ENCODE measurements at places on chromosomes 3 and 15.

DNA sequence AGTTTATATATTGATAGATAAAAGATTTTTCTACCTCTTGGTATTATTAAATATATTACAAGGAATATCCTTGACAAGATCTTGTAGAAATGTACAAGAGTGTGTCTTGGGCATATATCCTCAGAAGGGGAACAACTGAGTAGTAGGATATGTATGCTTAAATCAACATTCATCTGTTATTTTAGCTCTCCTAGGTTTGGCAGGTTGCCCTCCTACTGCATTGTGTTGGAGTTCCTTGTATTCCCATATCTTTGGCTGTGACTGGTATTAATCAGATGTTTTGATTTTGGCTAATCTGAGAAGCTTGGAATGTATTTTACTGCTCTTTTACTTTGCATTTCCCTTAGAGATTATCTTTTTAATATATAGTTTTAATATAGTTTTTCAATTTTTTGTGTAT is 4.6 kb downstream of the MYRIP start:
- no peak for DNase-seq

DNA sequence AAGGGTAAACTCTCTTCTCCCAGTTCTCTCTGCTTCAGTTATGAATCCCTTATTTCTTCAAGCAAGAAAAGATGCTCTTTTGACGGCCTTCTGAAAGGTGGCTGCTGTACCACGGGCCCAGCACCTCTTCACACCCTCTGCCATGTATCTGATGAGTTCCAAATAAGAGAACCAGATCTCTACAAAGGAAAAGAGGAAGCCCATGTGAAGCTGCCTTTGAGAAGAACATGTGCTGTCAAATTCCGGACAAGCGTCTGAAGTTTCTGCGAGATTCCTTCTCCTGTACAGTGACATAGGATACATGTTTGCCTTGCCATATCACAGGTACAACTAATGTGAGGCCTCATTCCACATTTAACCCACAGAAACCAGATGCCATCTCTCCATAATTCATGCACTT is 59.2 kb downstream of the SH3BP5 start:
- no peak for DNase-seq

- no peak for DNase-seq
Measured at GRCh38 chr3:96347289-96347688, 467.1 kb upstream of the EPHA6 start.

DNA sequence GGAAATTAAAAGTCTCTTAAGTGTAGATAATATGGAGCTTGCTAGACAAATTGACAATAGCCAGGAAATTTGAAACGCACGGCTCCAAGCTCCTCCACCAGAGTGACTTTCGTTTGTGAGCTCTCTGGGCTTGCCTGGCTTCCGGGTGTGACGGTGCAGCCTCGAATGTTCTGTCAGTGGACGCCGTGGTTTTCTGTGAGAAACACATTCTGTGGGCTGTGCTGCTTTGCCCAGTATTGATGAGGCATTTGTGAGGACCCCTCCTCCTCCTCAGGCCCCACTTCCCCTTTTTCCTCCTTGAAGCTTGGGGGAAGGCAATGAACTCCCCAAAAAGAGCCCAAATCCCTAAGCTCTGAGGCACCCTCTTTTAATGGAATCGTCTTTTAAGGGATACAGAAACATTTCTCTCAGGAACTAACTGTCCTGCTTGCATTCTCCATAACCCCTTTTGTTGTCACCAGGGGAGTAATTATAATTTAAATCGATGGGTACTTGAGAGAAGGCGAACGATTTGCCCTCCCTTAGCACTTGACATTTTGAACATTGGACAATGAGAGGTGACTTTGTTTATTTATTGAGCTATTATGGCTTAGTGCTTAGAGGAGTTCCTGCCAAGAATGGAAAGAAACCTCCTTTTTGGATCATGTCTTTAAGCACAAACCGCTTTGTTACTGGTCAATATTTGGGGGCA is 40.8 kb downstream of the POLR2M start:
- DNase-seq = no peak

- DNase-seq = no peak
Measured at GRCh38 chr3:107833722-107834416, 257.0 kb downstream of the CD47 start.

- no peak for DNase-seq
Measured at GRCh38 chr3:142270407-142270806, 45.0 kb upstream of the GK5 start.

- DNase-seq = no peak
Measured at GRCh38 chr15:40746916-40747418, 8.1 kb downstream of the RMDN3 start.

DNA sequence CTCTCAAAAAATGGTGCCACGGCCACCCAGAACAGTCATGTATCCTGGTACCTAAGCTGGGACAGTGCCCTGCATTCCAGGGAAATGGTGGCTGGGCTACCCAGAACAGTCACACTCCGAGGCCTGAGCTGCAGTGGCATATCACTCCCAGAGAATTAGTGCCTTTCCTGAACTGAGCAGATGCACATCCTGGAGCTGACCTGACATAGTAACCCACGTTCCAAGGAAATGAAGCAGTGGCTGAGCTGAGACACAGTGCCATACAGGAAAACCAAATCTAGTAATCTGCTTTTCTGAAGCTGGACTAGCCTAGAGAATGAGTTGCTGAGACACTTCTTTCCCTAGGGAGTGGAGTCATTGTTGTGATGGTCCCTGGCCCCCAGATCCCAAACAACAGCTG is 41.8 kb downstream of the SERP1 start:
- DNase-seq = no peak

GRCh38 chr3:50419595-50420370 is 60.5 kb upstream of the TMEM115 start:
- no peak for DNase-seq

All from CMK (cell line).